ENCODE measurements at places on chromosomes 4 and X.

DNA sequence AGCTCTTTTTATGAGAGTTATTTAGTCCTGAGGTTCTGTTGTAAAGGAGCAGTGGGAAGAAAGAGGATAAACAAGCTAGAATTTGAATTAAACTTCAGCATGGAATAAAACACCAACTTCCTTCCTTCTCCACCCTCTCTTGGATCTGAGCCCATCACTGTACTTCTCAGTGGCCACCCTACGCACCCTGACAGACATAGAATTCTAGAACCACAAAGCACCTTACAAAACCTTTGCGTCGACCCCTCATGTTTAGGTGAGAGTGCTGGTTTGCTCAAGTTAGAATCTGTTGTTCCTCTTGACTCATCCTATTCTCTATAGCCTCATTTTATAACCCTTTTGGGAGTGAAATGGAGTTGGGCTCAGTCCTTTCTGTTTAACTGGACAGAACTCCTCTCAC lies 84.6 kb upstream of the RPL34 start:
- DNase-seq = no peak

- no peak for DNase-seq
Measured at GRCh38 chr4:144647095-144647561, 1.2 kb downstream of the HHIP start.

GRCh38 chrX:155857561-155857960 lies 23.6 kb upstream of the VAMP7 start:
- no peak for DNase-seq

- DNase-seq = no peak
Measured at GRCh38 chr4:1347410-1347864, 429 bp downstream of the UVSSA start.

DNA sequence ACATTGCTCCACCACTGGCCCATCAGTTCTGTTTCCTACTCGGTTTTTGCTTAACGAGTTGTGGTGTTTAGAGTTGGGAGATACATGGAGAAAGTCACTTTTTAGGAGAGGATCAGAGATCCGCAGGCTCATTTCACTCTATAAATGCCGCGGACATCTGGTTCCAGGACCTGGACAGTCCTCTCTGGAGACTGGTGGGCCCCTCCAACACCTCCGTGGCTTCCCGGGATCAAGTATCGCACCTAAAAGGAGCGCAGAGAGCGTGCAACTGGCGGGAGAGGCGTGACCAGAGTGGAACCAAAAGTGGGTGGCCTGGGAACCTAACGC lies 9.9 kb upstream of the CLTRN start:
- no peak for DNase-seq

- DNase-seq = no peak
Measured at GRCh38 chr4:175772170-175772705, 39.8 kb downstream of the GPM6A start.

GRCh38 chrX:24375600-24376131 lies 15.2 kb downstream of the SUPT20HL1 start:
- DNase-seq = no peak

DNA sequence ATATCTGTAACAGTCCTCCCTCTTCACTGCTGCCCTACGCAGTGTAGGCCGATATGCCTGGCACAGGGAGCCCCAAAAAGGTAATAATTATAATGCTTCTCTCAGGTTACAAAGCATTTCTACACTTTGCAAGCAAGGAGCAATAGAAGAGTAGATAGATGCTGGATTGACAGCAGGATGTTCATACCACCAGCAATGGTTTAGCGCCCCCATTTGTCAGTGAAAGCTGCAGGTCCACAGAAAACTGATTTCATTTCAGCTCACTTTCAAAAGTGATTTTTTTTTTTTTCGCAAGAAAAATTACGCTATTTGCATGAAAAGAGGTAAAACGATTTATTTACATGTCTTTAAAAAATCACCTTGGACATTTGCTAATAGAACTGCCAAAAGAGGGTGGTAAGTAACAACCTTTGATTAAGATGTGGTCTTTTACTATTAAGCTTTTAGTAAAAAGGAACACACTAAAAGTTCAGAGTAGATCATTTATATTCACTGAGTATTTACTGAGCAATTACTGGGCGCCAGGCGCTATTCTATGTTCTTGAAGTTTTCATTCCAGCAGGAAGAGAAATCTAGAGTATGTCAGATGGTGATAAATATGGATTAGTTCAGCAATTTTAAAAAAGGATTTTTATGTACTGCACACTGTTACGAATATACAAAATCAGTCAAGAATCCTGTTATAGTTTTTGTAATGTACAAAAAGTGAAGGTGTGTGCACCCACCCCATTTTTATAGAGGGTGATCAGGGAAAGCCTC lies 34.4 kb downstream of the HPF1 start:
- DNase-seq = no peak

All from hippocampal formation (tissue), 2 donors.